ENCODE measurements at places on chromosomes 7 and 10. TPM values are rescaled to one million over a fixed set of nuclear protein-coding genes. Genes with fewer than 3 reads are reported as not detected.

STAG3 gene
- total RNA-seq: 1.6 TPM

CDH23 gene
- 0.51 TPM for total RNA-seq

DNA sequence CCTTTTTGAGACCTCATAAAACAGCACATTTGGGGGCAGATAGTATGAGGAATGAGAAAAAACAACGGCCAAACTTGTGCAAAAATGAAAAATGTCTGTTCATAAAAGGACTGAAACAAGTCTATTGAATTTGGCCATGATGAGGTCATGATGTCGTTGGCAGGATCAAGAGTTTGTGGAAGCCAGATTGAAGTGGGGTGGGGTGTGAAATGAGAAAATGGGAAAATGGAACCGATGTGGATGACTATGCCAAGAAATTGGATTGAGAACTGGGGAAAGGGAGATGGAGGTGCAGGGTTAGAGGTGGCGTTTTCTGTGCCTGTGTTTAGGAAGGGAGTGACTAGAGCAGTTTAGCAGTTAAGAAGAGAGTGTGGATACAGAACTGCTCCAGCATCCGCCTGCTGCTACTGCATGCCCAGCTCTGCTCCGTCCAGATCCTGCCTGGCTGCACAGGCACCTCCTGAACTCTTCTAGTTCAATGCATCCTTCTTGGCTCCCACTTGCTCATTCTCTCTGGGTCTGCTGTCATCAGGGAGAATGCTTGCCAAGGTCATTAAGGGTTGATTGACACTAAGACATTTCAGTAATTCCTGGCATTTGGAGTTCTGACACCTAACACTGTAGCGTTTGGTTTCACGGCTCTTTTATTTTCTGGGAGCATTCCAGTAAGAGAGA, 111.9 kb downstream of the GALNT17 start:
- DNase-seq: peak; percentile 54

- peak; percentile 94 for DNase-seq
These were observed 165.5 kb downstream of the MDFIC start for GRCh38 chr7:115087437-115087836.

- DNase-seq: no peak
These were observed 34.8 kb upstream of the CCSER2 start for GRCh38 chr10:84293574-84294016.

DNA sequence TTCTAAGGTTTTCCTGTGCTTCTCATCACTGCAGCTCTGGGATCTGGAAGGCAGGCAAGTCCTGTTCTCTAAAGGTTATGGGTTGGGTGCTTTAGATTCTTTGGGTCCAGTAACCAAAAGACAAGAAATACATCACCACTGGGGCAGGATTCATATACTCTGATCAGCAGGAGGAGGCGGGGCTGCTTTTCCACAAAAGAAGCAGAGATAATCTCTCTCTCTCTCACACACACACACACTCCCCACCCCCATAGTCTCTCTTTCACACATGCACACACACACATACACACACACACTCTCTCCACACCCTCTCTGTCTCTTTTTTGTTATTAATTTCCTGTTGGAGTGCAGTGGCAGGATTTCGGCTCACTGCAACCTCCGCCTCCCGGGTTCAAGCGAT, 13.0 kb upstream of the ACBD5 start:
- DNase-seq: no peak

All from cardiac muscle cell (in vitro differentiated cells and primary cell).